ENCODE measurements at places on chromosomes 7 and 10.
A peak's percentile ranks its signal among the peaks of the same experiment; 100 is the strongest.

- peak; percentile 95 for DNase-seq
Measured at GRCh38 chr7:91634485-91635177, 245.9 kb downstream of the MTERF1 start.

- DNase-seq: no peak
Measured at GRCh38 chr10:35270100-35270499, 66.2 kb upstream of the CCNY start.

GRCh38 chr7:17939606-17940301, 540 bp downstream of the SNX13 start:
- DNase-seq: peak; percentile 46

DNA sequence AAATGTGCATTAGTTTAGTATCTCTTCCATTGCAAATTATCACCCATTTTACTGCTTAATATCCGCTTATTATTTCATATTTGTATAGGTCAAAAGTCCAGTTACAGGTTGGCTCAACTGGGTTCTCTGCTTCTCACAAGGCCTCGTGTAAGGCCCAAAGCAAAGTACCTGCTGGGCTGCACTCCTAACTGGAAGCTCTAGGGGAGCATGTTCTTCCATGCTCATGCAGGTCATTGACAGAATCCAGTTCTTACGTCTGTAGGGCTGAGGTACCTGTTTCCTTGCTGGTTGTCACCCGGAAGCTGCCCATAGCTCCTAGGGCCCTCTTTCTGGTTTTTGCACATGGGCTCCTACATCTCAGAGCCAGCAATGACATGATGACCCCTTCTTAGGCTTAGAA, 79.6 kb downstream of the RAPGEF5 start:
- DNase-seq: no peak

GRCh38 chr10:43230101-43230908, 36.6 kb downstream of the RASGEF1A start:
- DNase-seq: no peak

- no peak for DNase-seq
Measured at GRCh38 chr7:52088008-52088901, 771.6 kb upstream of the COBL start.

Measured in NCI-H1105 (cell line).